ENCODE measurements at places on chromosomes 6 and 20.

GRCh38 chr6:157442291-157442690, 61.3 kb downstream of the ZDHHC14 start:
- no peak for DNase-seq

- DNase-seq: no peak
Observed at GRCh38 chr20:18416486-18416885, 50.3 kb downstream of the DZANK1 start.

GRCh38 chr20:53045941-53046340, 73.8 kb downstream of the TSHZ2 start:
- no peak for DNase-seq

DNA sequence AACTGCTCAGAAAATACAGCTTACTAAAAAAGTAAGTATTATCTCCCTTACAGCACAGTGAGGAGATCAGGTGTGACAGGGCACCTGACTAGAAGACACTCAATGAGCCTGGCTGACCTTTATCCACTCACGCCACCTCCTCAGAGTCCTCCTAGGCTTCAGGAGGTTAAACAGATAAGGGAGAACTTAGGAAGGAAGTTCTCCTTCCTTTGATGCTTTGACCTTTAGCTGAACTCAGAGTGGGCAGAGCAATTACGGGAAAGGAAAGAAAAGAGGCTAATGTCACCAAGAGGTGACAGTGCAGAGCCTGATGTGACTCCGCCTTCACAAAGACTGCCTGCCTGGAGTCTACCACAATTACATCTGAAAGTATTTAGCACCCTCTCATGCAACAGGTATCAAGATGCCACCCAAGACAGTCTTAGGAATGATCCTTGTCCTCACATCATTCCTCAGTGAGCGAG, 36.7 kb downstream of the MAN1A1 start:
- peak; percentile 37 for DNase-seq

DNA sequence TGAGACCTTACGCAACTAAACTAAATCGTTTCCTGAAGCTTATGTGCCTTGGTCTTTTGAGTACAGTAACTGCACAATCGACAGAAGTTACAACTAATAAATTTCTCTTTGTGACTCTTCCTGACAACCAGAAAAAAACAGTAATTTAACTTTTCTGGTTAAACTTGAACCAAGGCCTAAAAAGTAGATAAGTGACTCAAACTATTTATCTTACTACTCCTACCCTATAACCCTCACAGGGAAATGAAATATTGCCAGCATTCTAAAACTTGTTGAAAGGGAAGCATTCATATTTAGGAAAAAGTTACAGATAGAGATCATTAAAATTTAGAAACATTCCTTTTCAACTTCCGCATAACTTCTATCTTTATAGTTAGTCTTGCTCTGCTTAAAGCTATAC, 1034.4 kb downstream of the EYS start:
- DNase-seq: no peak

DNA sequence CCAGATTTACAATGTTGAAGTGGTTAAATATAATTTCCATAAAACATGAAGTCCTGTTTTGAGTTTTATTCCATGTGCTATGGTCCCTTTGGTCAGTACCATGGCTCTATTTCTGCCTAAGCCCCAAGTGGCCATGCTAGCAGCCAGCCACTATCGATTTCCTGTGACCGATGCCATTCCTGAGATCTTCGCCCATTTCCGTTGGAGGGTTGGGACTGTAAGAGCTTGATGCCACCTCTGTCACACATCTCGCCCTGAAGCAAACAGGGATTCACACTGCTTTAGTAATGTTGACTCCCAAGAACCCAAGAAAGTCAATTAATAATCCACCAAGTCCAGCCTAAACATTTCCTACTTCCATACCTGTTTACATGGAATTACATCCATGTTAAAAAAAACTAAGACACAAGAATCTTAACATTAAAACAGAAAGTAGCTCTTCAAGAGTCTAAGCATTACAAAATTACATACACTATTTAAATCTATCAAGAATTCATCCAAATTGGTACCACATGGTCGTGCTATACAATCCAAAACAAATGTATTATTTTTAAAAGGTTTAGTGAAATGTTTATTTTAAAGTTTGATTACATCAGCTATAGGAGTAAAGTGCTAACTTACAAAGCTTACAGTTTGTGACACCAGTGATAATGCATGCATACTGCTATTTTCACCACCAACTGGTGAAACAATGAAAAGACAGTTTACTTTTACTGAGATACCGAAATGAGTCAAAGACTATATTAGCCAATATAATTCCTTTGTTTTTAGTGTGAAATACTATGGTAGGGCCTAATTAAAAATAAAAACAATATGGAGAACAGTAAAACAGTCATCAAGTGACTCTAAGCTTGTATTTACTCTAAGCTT, 2.5 kb downstream of the RBM39 start:
- peak; percentile 19 for DNase-seq

GRCh38 chr6:30880698-30881252, 3.5 kb upstream of the DDR1 start:
- DNase-seq: no peak
